ENCODE measurements at places on chromosomes 1 and 21.

DNA sequence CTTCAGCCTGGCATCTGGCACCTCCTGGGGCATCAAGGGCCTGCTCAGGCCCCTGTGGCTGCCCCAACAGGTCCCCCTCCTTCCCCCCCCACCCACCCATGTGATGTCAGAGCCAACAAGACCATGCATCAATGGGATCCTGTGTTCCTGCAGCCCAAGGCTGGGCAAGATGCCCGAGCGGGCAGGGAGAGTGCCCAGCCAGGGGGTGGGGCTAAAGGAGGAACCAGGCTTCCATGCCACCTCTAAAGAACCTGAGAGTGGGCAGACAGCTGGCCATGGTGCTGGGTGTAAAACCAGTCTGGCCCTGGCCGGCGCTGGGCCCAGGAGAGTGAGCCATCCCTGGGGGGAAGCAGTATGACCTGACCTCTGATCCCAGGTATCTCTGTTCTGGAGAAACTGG, 7.6 kb downstream of the COL16A1 start:
- no peak for DNase-seq

- DNase-seq: no peak
Observed at GRCh38 chr1:247367786-247368422, 36.2 kb upstream of the ZNF496 start.

- no peak for DNase-seq
Observed at GRCh38 chr1:95733671-95734070, 499.7 kb downstream of the RWDD3 start.

- DNase-seq: no peak
Observed at GRCh38 chr1:32500387-32501209, 35.7 kb downstream of the ZBTB8B start.

- no peak for DNase-seq
Observed at GRCh38 chr1:229440851-229441537, 7.1 kb upstream of the ACTA1 start.

GRCh38 chr21:21028275-21028820, 30.1 kb downstream of the NCAM2 start:
- no peak for DNase-seq

GRCh38 chr1:63645317-63645716, 52.1 kb downstream of the PGM1 start:
- no peak for DNase-seq

DNA sequence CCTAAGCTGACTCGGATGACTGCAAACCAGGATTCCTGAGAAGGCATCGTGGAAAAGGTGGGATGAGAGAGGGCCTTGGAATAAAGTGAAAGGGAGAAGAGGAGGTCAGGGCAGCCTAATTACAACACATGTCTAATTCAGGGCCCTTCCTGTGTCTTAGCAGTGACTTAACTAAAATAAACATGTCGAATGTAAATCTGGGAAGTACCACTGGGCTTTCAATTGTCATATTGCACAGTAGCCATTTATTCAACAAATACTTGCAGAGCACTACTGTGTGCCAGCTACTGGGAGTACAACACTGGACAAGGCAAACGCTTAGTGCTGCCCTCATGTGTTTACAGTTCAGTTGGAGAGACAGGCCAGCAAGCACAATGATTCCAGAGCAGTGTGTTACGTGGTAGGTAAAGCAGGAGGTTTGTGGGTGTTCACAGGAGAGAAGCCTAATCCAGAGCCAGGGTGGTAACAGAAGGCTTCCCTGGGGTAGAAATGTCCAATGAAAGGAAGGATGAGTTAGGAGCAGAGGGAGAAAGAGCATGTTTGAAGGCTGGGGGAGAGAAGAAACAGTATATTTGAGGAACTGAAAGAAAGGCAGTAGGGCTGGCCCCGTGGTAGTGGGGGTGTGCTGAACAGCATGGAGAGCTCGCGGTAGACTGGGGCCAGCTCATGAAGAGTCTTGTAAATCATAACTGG, 38.0 kb upstream of the RASAL2 start:
- no peak for DNase-seq

DNA sequence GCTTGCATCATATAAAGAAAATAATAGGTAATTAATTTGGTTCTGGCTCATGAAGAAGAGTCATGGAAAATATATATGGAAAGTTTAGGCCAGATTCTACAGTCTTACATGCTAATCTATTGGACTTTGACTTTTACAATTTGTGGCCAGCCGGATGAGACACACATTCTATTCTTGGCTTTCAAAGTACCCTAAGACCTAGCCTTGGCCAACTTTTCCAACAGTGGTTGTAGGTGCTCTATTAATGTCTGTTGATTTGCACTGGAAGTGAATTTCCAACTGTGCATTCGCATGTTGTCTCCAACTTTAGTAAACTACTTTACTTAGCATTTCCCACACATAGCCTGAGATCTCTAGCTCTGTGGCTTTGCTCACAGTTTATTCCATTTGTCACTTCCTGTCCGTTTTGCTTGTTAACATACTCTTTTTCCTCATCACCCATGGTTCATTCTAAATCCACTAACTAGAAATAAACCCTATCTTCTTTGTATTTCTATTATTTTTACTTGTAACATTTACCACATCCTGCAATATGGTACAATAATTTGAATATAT, 644.0 kb downstream of the PTPRC start:
- DNase-seq: no peak
